ENCODE measurements at places on chromosomes 4 and X. TPM values are rescaled to one million over a fixed set of nuclear protein-coding genes. Genes with fewer than 3 reads are reported as not detected.

The PLXNB3 gene
- 73.1 TPM for total RNA-seq

The PRDM5 gene
- total RNA-seq = 28.8 TPM

The ARSJ gene
- total RNA-seq = 5.3 TPM

The NXF2 gene
- not detected for total RNA-seq

The SEC24B gene
- 46.7 TPM for total RNA-seq

The PDCL2 gene
- not detected for total RNA-seq

The CFAP99 gene
- total RNA-seq = not detected

The RFC1 gene
- 54.6 TPM for total RNA-seq

Measured in sciatic nerve (tissue), 2 donors.